ENCODE measurements at places on chromosomes 1 and 21. TPM values are rescaled to one million over a fixed set of nuclear protein-coding genes. Genes with fewer than 3 reads are reported as not detected.

DNA sequence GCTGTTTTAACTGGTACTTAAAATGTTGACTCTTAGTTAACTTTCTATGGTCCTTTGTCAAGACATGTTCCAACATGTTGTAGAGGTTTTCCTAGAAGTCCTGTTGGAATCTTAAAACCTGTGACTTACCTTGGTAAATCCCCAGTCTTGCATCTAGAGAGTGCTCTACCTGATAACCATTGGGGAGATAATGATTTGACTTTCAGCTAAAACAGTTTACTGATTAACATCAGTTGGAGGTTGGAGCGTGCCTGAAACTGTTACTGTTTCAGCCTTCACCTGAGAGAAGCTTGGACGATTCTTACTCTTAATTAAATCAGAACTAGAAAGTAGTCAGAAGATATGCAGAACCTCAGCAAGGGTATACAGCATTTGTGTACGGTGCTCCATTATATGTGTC lies 8.8 kb downstream of the MDM4 start:
- no peak for DNase-seq

DNA sequence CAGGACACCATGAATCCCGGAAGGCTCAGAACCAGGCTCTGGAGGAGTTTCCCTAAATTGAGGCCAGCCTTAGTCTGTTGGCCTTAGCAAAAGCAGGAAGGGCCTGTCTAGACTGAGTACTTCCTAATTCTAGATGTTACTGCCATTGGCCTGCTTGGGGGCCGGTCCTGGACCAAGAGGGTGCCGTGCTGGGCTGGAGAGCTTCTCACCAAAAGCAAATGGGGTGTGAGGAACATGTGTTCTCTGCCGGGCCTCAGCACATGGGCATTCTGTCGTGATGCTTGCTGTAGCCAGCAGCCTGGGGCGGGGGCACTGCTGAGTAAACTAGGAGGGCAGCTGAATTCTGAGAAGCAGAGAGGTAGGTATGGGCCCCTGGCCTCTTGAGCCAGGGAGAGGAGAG lies 35.7 kb upstream of the MAN1C1 start:
- DNase-seq, result no peak

RXFP4 gene
- not detected for total RNA-seq

CLSTN1 gene
- total RNA-seq, result 62.7 TPM

GRCh38 chr1:79839882-79840281 lies 833.4 kb upstream of the ADGRL4 start:
- DNase-seq, result no peak

DNA sequence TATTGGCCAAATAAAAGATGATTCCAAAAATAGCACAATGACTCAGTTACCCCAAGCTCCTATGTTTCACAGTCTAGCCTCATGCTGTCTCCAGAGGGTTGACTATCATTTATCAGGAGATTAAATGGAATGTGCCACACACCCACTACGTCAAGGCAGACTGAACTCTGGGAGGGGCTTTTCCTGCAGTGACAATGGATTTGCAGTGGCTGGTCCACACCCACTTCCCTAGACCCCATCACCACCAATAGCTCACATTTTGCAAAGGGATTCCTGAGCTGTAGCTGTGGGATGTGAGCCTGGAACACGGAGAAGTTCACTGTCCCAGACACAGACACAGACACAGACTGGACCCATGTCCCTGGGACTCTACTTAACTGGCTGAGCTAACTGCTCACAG lies 77.1 kb downstream of the HLCS start:
- no peak for DNase-seq

CTNNBIP1 gene
- total RNA-seq, result 33.6 TPM

- DNase-seq, result no peak
These were observed 16.2 kb upstream of the MPL start for GRCh38 chr1:43321331-43321891.

- no peak for DNase-seq
These were observed 17.8 kb downstream of the KIF2C start for GRCh38 chr1:44757420-44757819.

SPRR4 gene
- 17.7 TPM for total RNA-seq

DNA sequence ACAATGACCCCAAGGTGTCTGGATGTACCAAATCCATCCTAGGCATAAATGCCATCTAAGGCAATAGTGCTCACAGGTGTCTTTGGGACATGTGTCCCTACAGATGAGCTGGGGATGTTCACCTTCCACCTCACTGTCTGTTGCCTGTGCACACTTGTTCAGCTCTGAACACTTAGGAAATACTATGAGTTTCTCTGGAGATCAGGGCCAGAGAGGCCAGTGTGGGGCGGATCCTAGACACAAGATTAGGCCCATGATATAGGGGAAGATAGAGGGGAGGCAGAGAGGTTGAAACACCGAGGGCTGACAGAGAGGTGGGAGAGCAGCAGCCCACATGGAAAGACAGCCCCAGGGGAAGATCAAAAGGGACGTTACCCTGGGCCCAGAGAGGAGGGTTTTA lies 25.6 kb downstream of the C1orf116 start:
- no peak for DNase-seq

FCGR1A gene
- total RNA-seq, result 3.3 TPM

GRCh38 chr21:32710987-32711386 lies 16.8 kb downstream of the SYNJ1 start:
- no peak for DNase-seq

GRCh38 chr1:93842750-93843500 lies 36.1 kb downstream of the DNTTIP2 start:
- DNase-seq, result no peak

ABCG1 gene
- total RNA-seq, result 19.2 TPM

GRCh38 chr1:67143966-67144365 lies 9.2 kb upstream of the C1orf141 start:
- no peak for DNase-seq

PPT1 gene
- 47.3 TPM for total RNA-seq

SHE gene
- total RNA-seq, result 5.4 TPM

PTGFR gene
- total RNA-seq, result 28.6 TPM

- no peak for DNase-seq
These were observed 97.2 kb downstream of the PHTF1 start for GRCh38 chr1:113662101-113662500.

DNA sequence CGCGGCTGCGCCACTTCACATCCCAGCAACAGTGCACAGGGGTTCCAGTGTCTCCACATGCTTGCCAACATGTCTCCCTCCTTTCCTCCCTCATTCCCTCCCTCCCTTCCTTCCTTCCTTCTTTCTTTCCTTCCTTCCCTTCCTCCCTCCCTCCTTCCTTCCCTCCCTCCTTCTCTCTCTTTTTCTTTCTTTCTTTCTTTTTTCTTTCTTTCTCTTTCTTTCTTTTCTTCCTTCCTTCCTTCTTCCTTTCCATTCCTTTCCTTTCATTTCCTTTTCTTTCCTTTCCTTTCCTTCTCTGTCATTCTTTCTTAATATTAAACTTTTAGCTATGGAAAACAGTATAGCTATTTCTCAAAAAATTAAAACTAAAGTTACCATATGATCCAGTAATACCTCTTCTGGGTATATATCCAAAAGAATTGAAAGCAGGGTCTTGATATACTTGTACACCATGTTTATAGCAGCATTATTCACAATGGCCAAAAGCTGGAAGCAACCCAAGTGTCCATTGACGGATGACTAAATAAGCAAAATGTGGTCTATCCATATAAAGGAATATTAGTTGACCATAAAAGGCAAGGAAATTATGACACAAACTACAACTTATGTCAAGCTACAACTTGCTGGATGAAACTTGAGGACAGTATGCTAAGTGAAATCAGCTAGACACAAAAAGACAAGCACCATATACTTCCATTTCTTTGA lies 55.0 kb upstream of the TLR5 start:
- DNase-seq, result no peak

DNA sequence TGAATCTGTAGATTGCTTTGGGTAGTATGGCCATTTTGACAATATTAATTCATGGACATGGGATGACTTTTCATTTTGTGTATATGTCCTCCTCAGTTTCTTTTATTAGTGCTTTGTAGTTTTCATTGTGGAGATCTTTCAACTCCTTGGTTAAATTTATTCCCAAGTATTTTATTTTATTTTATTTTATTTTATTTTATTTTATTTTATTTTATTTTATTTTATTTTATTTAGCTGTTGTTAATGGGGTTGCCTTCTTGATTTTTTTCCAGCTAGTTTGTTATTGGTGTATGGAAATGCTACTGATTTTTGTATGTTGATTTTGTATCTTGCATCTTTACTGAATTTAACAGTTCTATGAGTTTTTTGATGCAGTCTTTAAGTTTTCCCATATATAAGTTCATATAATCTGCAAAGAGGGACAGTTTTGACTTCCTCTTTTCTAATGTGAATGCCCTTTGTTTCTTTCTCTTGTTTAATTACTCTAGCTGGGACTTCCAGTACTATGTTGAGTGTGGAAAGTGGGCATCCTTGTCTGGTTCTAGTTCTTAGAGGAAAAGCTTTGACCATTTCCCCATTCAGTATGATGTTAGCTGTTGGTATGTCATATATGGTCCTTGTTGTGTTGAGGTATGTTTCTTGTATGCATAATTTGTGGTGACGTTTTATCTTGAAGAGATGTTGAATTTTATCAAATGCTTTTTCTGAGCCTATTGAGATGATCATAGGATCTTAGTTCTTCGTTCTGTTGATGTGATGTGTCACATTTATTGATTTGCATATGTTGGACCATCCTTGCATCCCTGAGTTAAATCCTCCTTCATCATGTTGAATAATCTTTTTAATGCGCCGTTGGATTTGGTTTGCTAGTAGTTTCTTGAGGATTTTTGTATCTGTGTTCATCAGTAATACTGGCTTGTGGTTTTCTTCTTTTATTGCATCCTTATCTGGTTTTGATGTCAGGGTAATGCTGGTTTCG lies 14.3 kb downstream of the CEPT1 start:
- DNase-seq, result no peak

GRCh38 chr1:76769911-76770310 lies 97.4 kb upstream of the ST6GALNAC5 start:
- no peak for DNase-seq

DNA sequence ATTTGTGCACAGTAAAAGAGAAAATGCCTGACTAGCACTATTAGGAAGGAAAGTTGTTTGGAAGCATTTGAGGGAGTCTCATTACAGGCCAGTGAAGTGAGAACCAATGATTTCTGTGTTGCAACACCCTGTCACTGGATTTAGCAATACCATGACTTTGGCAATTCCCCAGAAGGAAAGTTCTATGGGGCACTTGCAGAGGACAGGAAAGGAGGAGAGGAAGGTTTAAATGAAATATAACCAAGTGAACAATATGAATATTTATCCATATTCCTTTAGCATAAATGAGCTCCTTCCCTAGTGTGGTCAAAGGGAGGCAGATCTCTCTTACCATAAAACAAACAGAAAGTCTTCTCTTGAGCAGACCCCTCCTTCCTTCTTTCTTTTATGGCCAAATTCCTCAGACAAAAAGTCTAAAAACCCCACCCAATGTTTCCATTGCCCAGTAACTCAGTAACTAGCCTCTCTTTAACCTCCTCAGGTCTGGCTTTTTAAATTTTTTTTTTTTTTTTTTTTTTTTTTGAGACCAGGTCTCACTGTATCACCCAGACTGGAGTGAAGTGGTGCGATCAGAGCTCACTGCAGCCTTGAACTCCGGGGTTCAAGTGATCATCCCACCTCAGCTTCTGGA lies 5.5 kb downstream of the TLR5 start:
- DNase-seq, result peak; percentile 75

DNA sequence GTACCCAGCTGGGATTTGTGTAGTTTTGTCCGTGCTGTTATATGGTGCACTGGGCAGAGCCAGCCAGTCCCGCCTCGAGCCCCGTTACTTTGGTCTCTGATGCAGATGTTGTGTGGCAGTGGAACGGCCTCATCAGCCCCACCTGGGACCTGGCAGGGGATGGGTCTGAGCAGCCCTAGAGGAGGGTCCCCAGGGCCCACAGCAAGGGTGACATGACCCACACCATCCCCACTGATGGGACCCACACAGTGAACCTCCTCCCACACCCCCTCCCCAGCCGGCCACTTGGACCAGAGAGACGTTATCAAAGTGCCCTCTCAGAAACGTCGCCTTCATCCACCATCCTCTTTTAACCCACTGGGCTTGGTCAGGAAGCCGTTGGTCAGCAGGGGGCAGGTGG lies 42.0 kb upstream of the PCBP3 start:
- DNase-seq, result no peak

- DNase-seq, result no peak
These were observed 40.4 kb downstream of the SKI start for GRCh38 chr1:2268285-2269056.

DMBX1 gene
- total RNA-seq, result not detected

LHX8 gene
- not detected for total RNA-seq

S100A1 gene
- total RNA-seq, result 5.6 TPM

VHLL gene
- not detected for total RNA-seq

GRCh38 chr21:37463083-37463801 lies 96.7 kb downstream of the DYRK1A start:
- DNase-seq, result peak; percentile 45

CFAP74 gene
- 0.49 TPM for total RNA-seq

- DNase-seq, result no peak
These were observed 119.3 kb downstream of the RERE start for GRCh38 chr1:8698012-8698630.

Data from skin of body (tissue), 3 donors.